ENCODE measurements at places on chromosomes 4 and X.

- no peak for DNase-seq
These were observed 25.1 kb downstream of the ENOX2 start for GRCh38 chrX:130877892-130878341.

- DNase-seq, result no peak
These were observed 23.4 kb downstream of the DHX15 start for GRCh38 chr4:24560868-24561368.

- DNase-seq, result no peak
These were observed 240.6 kb downstream of the AFAP1 start for GRCh38 chr4:7699031-7699430.

- DNase-seq, result no peak
These were observed 15.0 kb downstream of the RGN start for GRCh38 chrX:47093248-47093647.

GRCh38 chrX:103688946-103689345 is 2.4 kb upstream of the MORF4L2 start:
- DNase-seq, result peak; percentile 8

GRCh38 chrX:40887476-40887875 is 152.1 kb upstream of the MED14 start:
- no peak for DNase-seq

GRCh38 chr4:182294451-182294850 is 51.2 kb downstream of the TENM3 start:
- DNase-seq, result no peak

DNA sequence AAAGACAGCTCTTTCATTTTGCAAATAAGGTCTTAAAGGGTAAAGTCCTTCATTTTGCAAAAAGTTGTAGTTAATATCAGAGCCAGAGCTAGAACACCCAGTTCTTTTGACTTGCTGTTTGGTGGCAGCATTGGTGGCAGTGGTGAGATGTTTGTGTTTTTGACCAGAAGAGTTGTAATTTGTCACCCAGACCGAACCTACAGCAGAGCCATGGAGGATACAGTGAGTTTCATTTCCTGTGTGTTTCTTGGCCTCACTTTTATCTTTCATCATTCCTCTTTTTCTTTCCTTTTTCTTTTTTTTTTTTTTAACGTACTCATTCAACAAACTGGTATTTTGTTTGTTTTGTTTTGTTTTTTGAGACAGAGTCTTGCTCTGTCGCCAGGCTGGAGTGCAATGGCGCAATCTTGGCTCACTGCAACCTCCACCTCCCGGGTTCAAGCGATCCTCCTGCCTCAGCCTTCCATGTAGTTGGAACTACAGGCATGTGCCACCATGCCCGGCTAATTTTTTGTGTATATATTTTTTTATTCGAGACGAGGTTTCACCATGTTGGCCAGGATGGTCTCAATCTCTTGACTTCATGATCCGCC is 116.4 kb downstream of the AFF1 start:
- no peak for DNase-seq

- DNase-seq, result no peak
These were observed 1.2 kb downstream of the DRP2 start for GRCh38 chrX:101220662-101221260.

DNA sequence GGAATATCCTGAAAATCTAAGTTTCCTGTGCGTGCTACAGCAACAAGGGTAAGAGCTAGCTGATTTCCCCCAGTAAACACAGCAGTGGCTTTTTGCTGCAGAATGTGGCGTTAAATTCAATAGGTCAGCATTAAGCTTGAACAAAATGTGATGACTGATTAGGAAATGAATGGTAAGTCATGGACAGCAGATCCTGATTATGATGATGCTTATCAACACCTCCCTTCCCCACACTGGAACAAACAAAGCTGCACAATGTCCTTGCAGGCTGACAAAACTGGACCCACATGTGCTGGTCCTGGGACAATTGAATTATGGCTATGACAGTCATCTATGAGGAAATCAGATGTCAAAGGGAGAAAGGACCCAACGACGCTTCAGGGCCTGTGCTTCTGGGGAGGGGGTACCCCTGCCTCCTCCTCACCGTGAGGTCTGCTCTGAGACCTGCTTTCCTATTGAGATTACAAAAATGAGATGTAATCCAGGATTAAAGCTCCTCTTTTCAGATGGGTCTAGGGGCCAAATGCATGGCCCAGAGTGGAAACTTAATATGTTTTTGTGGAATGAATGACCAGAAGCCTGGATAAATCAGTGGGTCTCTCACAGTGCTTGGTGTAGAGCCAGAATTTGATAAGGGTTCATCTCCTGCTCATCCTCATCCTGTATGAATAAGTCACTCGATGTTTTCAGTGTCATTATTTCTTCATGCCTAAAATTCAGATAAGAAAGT is 32.0 kb upstream of the BOD1L1 start:
- DNase-seq, result no peak

GRCh38 chr4:94634271-94634670 is 123.5 kb upstream of the BMPR1B start:
- DNase-seq, result no peak

DNA sequence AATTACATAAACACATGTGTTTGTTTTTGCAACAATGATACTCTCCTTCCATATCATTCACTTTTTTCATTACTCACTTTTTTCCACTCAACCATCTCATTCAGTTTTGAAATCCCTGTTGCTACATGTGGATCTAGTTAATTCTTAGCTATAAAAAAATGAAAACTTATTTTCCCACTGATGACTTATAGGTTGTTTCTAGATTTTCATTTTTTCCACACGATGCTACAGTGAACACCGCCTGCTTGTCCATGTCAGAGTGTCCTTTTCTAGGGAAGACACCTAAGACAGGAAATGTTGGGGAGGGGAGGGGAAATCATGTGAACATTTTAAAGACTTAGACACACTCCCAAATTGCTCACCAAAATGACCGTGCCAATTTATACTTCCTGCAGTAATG is 70.2 kb downstream of the SUPT20HL2 start:
- no peak for DNase-seq

DNA sequence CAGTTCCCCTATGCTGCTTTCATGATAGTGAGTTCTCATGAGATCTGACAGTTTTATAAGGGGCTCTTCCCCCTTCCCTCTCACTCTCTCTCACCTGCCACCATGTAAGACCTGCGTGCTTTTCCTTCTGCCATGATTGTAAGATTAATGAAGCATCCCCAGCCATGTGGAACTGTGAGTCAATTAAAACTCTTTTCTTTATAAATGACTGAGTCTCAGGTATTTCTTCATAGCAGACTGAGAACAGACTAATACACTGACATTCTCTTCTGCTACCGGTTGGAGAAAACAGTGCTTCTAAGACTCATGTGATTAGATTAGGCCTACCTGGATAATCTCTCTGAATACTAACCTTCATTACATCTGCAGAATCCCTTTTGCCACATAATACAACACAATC is 45.4 kb upstream of the TRPC5OS start:
- DNase-seq, result no peak

DNA sequence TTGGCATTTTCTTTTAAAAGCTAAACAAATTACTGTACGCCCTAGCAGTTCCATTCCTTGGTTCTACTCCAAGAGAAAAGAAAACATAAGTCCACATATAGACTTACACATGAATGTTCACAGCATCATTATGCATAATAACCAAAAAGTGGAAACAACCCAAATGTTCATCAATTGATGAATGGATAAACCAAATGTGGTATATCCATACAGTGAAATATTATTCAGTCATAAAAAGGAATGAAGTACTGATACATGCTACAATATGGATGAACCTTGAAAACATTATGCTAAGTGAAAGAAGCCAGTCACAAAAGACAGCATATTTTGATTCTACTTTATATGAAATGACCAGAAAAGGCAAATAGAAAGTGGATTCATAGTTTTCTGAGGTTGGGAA is 36.5 kb downstream of the MED14 start:
- DNase-seq, result no peak

- DNase-seq, result no peak
These were observed 25.5 kb downstream of the ZNF330 start for GRCh38 chr4:141246243-141246642.

DNA sequence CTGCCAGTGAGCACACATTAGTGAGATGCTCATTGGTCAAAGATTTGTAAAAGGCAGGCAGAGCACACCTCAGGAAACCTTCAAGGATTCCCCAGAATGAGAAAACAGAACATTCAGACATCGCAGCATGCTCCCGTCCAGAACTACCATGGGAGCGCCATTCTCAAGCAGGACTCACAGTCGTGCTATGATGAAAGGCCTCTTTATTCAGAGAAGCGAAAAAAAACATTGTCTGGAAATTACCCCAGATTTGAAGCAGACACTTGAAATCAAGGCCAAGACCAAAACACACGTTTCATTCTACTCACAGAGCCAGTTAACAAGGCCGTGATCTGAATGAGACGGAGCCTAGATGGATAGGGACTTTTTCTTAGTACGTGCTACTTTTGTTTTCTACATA is 961.8 kb upstream of the TENM3 start:
- no peak for DNase-seq

- DNase-seq, result no peak
These were observed 76.7 kb downstream of the MAOB start for GRCh38 chrX:43805579-43805978.

- no peak for DNase-seq
These were observed 2529.3 kb downstream of the ARAP2 start for GRCh38 chr4:33714971-33715370.

- DNase-seq, result no peak
These were observed 6.1 kb downstream of the ENOX2 start for GRCh38 chrX:130896802-130897501.

All from ELF-1 (cell line).